Glomerular endothelial cell (primary cell): ENCODE measurements at places on chromosomes 6 and 20. TPM values are rescaled to one million over a fixed set of nuclear protein-coding genes. Genes with fewer than 3 reads are reported as not detected.

- no peak for DNase-seq
Measured at GRCh38 chr6:75609639-75610590, 8.2 kb downstream of the SENP6 start.

Gene TPX2
- 16.1 and 31.0 TPM in 2 replicates for total RNA-seq

GRCh38 chr20:56412473-56412790 is 372 bp downstream of the CASS4 start:
- no peak for DNase-seq

GRCh38 chr20:59386809-59387208 is 86.4 kb downstream of the EDN3 start:
- DNase-seq = no peak

GRCh38 chr6:108619431-108620197 is 58.9 kb downstream of the FOXO3 start:
- DNase-seq = no peak

Gene EEF1A2
- total RNA-seq = 2.5 and 4.6 TPM in 2 replicates

- DNase-seq = no peak
Measured at GRCh38 chr6:47250302-47250701, 59.4 kb downstream of the TNFRSF21 start.

- no peak for DNase-seq
Measured at GRCh38 chr20:21548390-21549035, 34.6 kb upstream of the NKX2-2 start.

GRCh38 chr6:117110737-117111136 is 154.6 kb upstream of the VGLL2 start:
- no peak for DNase-seq

Gene SYNE1
- 66.9 and 91.2 TPM in 2 replicates for total RNA-seq

Gene SSTR4
- not detected in 2 replicates for total RNA-seq

Gene POPDC3
- total RNA-seq = 5.0 and 9.7 TPM in 2 replicates

DNA sequence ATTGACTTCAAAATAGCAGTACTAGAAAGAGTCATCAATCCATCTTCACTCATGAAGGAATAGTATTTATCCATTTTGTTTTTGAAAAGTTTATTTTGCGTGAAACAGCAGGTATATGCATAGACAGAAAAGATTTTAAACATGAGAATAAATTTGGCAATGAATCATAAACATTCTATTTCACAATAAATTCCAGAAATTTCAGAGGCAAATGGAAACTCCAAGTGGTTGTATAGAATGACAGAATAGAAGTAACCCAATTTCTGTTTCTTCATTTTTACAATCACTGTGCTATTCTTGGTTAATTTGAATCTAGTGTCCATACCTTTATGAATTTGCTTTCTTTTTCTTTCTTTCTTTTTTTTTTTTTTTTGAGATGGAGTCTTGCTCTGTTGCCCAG is 173.0 kb upstream of the ECI2 start:
- no peak for DNase-seq

GRCh38 chr6:139161817-139162284 is 27.0 kb downstream of the HECA start:
- DNase-seq = no peak

GRCh38 chr6:150696190-150696589 is 96.5 kb downstream of the PLEKHG1 start:
- no peak for DNase-seq

DNA sequence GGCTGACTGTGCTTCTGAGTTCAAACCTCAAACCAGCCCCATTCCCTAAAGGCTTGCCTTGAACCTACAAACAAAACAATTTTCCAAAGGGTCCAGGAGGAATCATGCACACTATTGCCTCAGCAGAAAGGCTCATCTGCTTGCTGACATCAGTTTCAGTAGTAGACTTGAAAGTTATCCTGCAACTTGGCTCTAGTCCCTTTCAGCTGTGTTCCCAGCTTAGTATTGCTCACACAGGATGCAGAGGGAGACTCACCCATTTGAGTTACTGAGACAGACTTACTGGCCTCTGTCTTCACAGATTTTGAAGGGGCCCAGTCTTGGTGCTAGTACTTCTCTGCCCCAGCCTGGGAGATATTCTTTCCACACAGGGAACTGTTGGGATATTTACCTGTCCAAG is 38.5 kb upstream of the TFB1M start:
- no peak for DNase-seq

- no peak for DNase-seq
Measured at GRCh38 chr20:11949711-11950110, 32.0 kb downstream of the BTBD3 start.

GRCh38 chr6:17656092-17656491 is 50.6 kb downstream of the NUP153 start:
- DNase-seq = no peak

DNA sequence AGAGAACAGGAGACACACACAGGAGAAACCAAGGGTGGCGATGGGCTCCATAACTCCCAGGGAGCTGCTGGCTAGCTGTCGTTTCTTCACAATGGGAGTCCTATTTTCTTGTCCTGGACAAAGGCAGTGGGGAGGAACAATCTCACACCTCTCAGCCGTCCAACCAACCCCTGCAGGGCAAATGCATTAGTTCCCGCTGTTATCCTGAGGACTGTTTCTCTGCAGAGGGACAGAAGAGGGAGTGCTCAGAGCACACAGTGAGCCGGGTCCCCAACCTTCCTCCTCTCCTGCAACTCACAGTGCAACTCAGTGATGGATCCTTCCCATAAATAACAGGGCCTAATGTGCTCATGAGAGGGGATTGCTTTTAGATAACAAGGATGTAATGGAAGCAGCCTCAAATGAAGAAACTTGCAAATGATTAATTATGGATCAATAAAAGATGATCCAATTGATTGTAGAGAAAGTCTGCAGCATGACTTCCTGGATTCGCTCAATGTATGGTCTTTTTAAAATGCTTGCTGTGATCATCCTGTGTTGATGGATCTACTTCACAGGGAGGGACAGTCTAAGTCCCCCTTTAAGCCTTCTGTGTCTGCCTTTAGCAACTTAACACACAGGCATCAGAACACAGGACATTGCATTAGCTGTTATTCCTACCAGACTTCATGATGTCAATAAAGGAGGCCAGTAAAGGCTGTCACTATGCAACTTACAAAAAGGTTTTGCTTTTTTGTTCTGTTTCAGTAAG is 453.4 kb upstream of the AGPAT4 start:
- DNase-seq = no peak

DNA sequence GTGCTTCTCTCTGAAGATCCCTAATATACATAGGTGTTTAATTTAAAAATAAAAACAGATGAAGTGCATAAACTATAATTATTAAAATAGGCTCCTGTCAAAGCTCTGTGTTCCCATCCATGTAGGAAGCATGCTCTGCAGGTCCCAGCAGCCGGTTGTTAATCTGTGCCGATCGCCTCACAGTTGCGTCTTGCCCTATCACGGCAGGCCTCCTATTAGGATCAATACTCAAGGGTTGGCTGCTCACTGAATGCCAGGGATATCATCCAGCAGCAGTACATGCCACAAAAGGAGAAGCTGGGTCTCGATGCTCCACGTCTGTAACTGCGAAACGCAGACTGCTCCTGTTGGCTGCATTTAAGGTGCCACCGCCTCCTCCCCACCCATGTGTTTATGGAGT is 369.8 kb downstream of the CDH4 start:
- no peak for DNase-seq

DNA sequence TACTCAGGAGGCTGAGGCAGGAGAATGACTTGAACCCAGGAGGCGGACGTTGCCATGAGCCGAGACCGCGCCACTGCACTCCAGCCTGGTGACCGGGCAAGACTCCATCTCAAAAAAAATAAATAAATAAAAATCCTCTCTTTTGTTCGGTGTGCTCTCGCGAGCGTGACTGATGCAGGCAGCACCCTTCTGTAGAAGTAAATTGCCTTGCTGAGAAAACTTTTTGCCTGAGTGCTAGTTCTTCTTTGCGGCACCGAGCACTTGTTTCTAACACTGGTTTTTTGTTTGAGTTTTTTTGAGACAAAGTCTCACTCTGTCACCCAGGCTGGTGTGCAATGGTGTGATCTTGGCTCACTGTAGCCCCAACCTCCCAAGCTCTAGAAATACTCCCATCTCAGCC is 30.5 kb downstream of the PLN start:
- DNase-seq = no peak

GRCh38 chr6:132330759-132331158 is 70.5 kb downstream of the MOXD1 start:
- DNase-seq = no peak

Gene GSTA2
- total RNA-seq = not detected in 2 replicates

Gene TRPC4AP
- 94.3 and 104 TPM in 2 replicates for total RNA-seq

Gene SLC22A3
- total RNA-seq = 0.58 and 0.70 TPM in 2 replicates

GRCh38 chr6:114009192-114009591 is 38.2 kb upstream of the HDAC2 start:
- DNase-seq = no peak

Gene ZDHHC14
- 32.6 and 46.1 TPM in 2 replicates for total RNA-seq

DNA sequence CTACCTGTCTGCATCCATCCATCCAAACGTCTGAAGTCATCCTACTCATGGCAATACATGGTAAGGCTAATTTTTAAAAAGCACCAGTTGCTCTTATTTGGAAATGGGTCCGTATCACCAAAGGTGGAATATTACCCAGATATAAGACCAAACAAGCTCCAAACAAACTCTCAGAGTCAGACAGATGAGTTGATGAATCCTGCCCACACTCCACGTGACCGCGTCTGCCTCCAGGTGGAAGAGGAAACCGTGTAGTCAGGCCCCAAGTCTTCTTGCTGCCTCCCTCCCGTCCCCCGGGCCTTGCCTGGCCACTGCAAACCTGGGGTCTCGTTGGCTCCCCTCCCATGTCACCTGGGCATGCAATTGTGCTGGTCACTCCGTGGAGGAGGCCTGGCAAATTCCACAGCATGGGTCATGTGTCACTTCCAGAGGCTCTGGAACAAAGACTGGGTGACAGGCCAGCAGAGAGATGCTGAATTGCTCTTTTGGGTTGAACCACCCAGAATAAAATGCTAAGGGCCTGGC is 31.8 kb downstream of the CTCFL start:
- DNase-seq = no peak

Gene GDAP1L1
- not detected in 2 replicates for total RNA-seq

GRCh38 chr20:18984238-18985200 is 170.9 kb downstream of the SCP2D1 start:
- no peak for DNase-seq

- DNase-seq = no peak
Measured at GRCh38 chr6:107707346-107708275, 116.5 kb downstream of the SCML4 start.

Gene SLC26A8
- not detected in 2 replicates for total RNA-seq

Gene CALHM5
- total RNA-seq = 4.8 and 5.5 TPM in 2 replicates

GRCh38 chr6:3965071-3965718 is 113.7 kb downstream of the FAM217A start:
- no peak for DNase-seq

- DNase-seq = no peak
Measured at GRCh38 chr20:24502661-24503060, 33.2 kb downstream of the SYNDIG1 start.

Gene FOXC1
- 5.8 and 7.9 TPM in 2 replicates for total RNA-seq

- DNase-seq = no peak
Measured at GRCh38 chr6:51613558-51613957, 473.9 kb downstream of the PKHD1 start.

GRCh38 chr6:39850736-39851297 is 58.6 kb downstream of the DAAM2 start:
- no peak for DNase-seq

DNA sequence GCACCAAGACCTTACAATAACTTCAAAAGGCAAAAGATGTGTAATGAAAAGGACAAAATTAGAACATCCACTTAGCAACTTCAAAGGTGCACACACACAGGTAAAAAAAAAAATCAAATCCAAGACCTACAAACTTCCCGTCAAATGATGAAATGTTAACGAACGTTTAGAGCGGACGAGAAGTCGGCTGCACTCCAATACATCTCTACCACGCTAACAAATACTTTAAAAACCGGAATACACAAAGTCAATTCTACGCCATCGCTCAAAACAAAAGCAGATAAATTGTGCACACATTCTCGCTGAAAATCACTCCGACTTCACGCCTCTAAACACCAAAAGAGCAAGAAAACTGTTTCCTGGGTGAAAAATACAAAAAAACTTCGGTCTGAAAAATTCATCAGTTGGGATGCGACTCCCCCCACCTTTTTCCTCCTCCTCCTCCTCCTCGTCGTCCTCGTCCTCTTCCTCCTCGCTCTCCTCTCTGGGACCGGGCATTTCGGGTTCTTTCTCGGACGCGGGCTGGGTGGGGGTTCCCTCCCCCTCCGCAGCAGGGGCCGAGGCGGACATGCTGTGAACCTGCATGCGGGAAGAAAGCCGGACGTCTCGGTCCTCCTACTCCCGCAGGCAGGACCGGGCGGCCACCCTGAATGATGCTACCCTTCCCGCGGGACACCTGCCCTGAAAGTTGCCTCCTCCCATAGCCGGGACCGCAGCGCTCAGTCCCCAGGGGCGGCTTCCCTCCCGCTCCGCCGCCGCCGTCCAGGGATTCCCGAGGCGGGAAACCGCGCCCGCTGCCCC is 712 bp downstream of the DEK start:
- no peak for DNase-seq

GRCh38 chr6:21666201-21666691 is 72.7 kb downstream of the SOX4 start:
- DNase-seq = no peak

DNA sequence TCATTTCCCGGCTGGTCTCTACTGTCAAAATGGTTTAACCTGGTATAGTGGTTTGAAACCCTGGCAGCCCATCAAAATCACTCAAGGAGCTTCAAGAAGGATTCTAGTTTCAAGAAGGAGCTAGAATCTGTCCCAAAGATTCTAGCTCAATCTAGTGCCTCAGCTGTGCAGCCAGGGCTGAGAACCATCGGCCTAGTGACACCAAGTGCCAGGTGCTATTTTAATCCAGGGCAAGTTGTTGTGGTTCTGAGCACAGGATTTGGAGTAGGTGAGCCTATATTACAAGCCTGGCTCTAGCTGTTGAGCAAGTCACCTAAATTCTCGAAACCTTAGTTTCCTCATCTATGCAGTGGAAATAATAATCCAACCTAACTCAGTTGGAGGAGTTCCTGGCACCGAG is 3.7 kb downstream of the MOCS1 start:
- no peak for DNase-seq

DNA sequence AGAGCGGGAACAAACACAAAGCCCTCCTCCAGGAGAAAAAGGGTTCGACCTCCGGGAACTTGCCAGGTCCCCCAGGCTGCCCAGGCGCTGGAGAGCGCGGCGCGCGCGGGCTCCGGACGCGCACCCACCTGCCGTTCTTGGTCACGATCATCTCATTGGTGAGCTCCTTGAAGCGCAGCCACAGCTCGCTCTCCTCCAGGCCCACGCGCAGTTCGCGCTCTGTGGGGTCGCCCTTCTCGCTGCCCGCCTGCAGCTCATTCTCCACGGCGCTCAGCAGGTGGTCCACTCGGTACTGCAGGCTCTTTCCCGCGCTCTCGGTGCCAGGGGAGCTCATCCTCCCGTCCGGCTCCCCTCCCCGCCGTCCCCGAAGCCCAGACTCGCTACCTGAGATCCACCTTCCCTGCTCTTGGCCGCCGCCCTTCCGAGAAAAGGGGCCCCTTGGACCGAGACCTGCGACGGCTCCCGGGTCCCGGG is 356 bp downstream of the TBXT start:
- DNase-seq = no peak

- no peak for DNase-seq
Measured at GRCh38 chr6:31870385-31870921, 7.8 kb upstream of the NEU1 start.
